Daoy (cell line): ENCODE measurements at places on chromosomes 16 and 17.

- DNase-seq: no peak
These were observed 265.2 kb upstream of the TNRC6C start for GRCh38 chr17:77693301-77693700.

DNA sequence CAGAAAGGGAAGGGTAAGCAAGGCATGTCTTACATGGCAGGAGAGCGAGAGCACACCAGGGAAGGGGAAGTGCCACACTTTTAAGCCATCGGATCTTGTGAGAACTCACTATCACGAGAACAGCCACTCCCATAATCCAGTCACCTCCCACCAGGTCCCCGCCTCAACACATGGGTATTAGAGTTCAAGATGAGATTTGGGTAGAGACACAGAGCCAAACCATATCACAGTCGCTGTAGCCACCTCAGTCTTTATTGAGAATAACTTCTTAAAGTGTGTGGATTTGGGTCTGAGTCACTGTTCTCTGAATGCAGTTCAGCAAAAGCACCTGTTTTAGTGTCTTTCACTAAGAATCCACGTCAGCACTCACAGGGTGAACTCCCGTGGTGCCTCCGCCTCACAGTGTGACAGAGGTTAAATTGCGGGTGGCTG, 195.2 kb upstream of the CHMP6 start:
- DNase-seq: no peak

DNA sequence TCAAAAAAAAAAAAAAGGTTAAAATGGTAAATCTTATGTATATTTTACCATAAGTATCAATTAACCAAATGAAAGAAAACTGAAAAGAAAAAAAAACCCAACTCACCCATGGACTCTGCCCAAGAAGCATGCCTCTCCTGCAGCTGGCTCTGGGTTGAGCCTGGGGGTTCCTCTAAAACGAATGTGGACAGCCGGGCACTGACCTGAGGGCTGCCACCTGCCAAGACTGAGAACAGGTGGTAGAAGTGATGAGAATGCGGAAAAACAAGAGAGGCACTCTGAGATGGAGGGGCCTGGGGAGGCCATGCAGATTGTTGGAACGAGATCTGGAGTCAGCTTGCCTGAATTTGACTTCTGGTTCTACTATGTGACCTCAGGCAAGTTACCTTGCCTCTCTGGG, 85.5 kb upstream of the MSI2 start:
- no peak for DNase-seq

- no peak for DNase-seq
These were observed 36.9 kb upstream of the C17orf78 start for GRCh38 chr17:37338847-37339246.

DNA sequence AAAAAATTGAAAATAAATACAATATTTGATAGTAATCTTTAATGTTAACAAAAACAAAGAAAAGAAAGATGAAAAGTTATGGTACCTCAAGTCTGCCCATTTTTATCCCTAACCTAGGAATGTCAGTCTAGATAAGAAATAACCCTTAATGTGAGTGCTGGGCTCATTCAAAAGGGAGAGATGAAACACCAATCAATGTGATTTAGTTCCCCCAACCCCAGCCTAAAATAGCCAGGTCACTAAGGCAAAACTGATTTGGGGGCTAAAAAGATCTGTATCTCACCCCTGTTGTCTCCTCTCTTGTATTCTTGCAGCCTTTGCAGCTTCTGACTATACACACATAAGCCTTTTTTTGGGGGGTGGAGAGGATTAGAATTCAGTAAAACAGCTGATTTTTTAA, 3.2 kb upstream of the IGF2BP1 start:
- DNase-seq: no peak

DNA sequence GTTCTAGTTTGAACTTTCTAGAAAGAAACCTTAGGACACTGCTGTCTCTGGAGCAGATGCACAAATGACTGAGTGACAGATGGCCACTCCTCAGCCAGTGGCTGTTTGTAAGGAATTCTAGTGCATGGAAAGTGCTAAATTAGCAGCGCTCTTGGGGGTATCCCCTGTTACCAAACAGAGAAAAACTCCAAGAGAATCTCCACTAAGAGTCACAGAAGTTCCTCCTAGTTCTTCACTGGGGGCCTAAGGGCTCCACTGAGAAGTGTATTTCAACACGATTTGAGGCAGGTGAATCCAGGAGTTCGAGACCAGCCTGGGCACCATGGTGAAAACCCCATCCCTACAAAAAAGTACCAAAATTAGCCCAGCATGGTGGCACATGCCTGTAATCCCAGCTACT, 18.1 kb upstream of the IRF8 start:
- no peak for DNase-seq

- peak; percentile 34 for DNase-seq
These were observed 214.0 kb upstream of the CIBAR2 start for GRCh38 chr16:85326113-85326793.

GRCh38 chr17:30600830-30601494, 123.8 kb downstream of the GOSR1 start:
- DNase-seq: peak; percentile 29

DNA sequence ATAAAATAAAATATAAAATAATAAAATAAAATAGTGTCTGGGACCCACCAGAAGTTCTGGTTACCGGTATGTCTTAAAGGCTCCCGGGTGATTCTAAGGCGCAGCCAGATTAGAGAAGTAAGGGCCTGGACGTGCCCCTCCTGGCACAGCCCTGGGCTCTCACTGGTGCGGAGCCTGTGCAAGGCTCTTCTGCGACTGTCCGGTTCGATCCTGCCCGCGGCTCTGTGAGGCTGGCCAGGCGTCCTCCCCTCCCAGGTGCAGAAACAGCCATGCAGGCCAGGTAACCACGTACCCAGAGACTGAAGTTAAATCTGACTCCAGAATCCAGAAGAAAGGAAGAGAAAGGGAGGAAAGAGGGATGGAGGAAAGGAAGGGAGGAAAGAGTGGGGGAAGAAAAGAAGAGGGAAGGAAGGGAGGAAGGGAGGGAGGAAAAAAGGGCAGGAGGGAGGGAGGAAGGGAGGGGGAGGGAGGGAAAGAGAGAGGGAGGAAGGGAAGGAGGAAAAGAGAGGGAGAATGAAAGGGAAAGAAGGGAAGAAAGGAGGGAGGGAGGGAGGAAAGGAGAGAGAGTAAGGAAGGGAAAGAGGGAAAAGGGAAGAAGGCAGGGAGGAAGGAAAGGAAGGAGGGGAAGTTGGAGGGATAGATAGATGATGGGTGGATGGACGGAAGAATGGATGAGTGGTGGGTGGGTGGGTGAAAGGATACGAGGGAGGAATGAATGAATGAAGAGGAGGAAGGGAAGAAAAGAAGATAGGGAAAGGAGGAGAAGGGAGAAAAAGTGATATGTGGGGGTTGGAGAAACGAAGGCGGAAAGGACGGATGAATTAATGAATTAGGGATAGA, 42.3 kb downstream of the C16orf82 start:
- no peak for DNase-seq
